ENCODE measurements at places on chromosomes 16 and 17.
A peak's percentile ranks its signal among the peaks of the same experiment; 100 is the strongest.

GRCh38 chr17:77096570-77097214 is 44.1 kb upstream of the SEC14L1 start:
- no peak for DNase-seq

DNA sequence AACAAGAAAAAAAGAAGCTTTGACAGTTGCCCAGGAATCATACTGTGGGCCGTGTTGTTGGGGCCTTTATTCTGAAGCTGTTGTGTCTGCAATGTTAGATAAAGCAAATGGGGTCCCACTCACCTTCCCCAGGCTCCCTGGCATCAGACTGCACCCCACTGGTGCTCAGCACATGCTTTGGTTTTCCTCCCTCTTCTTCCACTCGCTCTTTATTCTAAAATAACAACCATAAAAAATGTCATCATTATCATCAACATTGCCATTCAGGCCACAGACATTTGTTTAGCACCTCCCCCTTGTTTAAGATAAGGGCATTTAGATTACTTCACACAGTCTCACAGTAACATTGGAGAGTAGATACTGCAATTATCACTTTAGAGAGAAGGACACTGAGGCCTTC is 8.2 kb downstream of the MYLK3 start:
- no peak for DNase-seq

DNA sequence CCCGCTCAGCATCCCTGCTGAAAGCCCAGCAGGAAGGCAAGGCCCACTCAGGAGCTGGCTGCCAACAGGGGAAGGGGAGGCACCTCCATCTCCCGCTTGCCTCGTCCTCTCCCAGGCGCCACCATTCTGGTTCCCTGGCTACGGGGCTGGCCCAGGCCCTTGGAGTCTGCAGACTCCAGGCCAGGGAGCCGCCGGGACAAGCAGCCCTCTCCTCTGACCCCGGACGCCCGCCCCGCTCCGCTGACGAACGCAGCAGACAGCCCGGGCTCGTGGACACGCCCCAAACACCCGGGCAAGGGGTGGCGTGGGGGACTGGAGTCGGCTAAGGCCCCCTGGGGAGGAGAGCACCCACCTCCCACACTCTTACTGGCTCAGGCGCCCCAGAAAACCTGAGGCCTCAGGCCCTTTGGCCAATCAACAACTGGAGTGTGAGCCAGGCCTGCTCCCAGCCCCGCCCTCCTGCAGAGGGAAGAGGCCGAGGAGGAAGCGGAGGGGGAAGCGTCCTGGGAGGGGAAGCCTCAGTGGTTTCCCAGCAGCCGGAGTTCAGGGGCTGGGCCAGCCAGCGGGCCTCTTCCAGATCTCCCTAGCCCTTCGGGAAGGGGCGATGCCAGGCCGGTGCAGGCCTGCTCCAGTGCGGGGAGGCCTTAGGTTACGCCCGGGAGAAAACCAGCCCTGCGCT is 4.2 kb downstream of the MNT start:
- peak; percentile 46 for DNase-seq

DNA sequence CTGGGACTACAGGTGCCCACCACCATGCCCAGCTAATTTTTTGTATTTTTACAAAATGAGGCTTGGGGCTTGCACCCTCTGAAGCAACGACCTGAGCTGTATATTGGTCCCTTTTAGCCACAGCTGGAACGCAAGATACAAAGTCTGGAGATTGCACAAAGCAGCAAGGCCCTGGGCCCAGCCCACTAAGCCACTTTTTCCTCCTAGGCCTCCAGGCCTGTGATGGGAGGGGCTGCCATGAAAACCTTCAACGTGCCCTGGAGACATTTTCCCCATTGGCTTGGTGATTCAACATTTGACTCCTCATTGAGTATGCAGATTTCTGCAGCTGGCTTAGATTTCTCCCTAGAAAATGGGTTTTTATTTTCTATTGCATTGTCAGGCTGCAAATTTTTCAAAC is 69.2 kb downstream of the CYB561 start:
- no peak for DNase-seq

- DNase-seq = no peak
Measured at GRCh38 chr17:76199469-76199868, 40.8 kb downstream of the RNF157 start.

DNA sequence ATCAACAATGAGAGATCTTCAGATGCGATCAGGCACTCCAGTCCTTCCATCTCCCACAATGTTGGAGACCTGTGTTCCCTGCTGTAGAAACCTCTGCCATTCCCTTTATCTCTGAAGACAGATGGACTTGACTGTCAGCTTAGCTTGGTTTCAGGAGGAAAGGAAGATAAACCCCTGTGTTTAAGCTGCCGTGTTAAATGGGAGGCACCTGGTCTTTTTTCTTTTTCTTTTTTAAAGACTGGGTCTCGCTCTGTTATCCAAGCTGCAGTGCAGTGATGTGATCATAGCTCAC is 63.1 kb downstream of the USP22 start:
- no peak for DNase-seq

- no peak for DNase-seq
Measured at GRCh38 chr17:74369221-74369620, 1.9 kb downstream of the GPR142 start.

DNA sequence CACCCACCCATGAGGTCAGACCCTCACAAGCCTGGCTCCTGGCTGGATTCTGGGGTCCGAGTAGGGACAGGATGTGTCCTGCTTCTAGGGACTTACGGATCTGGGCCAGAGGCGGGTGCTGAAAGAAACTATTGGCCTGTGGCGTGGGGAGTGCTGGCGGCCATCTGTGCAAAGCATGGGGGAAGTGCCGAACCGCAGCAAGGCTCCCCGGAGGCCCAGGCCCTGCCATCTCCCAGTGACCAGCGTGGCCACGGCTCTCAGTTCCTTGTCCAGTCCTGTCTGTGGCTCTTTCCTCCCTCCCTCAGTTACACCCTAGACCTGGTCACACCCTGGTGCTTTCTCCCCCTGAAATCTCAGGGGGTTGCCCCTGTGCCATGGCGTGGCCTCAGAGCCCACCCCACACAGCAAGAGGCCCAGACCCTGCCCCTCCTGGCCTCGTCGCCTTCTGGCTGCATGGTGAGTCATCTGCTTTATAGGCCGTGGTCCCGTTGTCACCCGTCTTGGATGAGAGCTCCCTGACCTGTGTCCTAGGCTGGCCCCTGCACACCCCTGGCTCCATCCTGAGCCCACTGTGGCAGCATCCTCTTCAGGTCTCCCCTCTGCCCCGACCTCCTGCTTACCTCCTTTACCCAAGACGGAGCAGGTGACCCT is 54.5 kb downstream of the PRMT7 start:
- DNase-seq = no peak

GRCh38 chr17:16354585-16354984 is 1.3 kb upstream of the CENPV start:
- no peak for DNase-seq

DNA sequence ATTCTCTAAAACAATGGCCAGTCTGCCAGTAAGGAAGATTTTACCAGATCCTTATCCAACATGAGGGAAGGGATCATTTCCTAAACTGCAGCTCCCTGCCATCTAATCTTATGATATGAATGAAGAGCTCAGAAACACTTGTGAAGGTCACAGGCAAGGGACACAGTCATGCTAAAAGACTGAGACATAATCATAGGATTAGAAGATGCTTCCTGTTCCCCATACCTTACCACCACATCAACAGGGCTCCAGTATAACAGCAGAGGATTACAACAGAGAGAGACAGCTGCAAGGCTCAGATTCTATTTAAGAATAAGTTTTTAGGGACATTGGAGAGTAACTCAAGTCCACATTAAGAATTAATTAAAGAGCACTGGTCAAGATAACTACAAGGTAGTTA is 93.3 kb downstream of the BRIP1 start:
- no peak for DNase-seq

DNA sequence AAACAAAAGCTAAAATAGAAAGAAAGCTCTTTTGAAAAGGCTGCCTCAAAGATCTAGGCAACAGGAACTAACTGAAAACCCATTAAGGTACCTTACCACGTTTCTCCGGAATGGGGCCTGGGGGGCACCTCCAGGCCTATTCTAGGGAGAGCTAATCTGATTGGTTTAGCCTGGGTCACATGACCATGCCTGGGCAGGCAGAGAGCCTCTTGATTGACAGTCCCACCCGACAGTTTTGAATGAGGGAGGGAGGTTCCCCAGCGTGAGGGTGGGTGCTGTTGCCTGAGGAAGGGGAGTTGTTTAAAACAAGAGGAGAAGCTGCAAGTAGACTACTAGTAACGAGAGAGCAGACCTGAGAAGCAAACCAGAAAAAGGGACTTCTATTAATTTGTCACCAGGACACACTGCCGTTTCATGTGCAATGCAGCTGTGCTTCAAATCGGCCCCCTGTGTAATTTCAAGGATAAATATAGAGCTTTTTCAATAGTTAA is 143.4 kb upstream of the HS3ST2 start:
- no peak for DNase-seq

DNA sequence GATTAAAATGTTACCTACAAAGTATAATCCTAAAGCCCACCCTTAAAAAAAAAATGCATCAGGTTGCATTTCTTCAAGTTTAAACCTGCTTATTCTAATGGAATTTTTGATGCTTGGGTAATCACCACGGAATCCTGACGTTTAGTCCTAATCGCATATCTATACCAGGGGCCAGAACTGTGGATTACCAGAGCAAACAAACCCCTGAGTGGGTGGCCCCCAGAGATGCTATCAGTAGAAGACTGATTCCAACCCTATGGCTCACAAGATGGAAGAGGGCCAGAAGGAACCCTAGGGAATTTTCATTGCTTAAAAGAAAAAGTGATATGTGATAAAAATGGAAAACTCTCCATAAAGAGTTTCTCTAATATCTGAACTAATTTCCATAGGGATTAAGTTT is 152.2 kb upstream of the NOG start:
- no peak for DNase-seq

GRCh38 chr17:75894049-75894733 is 2.6 kb downstream of the TRIM65 start:
- no peak for DNase-seq

- DNase-seq = no peak
Measured at GRCh38 chr16:17056666-17057065, 414.1 kb downstream of the XYLT1 start.

DNA sequence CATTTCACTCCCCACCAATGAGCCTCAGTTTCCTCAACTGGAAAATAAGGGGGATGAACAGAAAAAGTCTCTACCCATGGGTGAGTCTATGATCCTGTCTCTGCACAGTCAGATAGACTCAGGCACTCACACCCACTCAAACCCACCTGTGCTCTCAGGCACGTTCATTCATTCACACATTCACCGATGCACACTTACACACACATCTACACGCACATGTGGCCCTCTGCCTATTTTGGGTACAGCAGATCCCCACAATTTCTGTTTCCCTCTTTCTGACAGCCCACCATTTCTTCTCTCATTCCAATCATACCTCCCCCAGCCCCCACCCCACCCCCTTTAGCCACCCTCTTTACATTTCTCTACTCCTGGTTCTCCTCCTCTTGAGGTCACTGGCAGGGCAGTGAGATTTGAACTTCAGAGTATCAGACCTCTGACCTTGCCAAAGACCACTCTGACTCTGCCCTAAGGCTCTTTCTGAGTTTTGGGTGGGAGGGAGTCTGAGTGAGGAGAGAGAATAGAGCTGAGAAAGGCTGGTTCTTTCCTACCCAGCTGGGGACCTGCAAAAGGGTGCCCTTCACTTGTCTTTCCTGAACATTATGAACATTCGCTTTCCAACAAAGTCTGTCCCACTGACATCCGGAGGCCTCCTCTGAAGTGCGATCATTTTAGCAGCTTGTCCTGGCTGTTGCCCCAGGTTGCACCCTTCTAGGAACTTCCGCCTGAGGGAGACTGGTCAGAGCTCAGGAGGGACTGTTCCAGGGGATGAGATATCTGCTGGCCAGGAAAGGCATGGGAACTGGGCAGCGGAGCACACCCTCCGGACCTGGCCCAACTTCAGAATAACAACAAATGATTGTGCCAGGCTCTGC is 10.1 kb upstream of the COL1A1 start:
- no peak for DNase-seq

- no peak for DNase-seq
Measured at GRCh38 chr17:17937201-17937853, 34.9 kb downstream of the TOM1L2 start.

DNA sequence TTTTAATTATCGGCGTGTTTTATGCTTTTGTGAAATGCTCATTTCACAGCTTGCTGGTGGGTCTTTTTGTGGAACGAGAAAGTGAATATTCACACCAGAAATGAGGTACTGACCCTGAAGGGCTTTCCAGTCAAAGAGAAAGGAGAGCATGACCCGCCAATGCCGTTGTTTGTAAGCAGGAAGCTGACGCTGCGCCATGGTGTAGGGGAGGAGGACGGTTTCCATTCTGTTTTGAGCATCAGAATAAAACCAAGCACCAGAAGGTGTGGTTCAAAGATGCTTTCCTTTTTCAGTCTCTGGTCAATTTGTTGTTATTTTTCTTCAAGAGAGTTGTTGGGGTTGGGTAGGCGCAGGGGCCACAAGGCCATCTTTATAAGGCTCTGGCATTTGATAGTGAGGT is 669.3 kb downstream of the WWOX start:
- DNase-seq = no peak

DNA sequence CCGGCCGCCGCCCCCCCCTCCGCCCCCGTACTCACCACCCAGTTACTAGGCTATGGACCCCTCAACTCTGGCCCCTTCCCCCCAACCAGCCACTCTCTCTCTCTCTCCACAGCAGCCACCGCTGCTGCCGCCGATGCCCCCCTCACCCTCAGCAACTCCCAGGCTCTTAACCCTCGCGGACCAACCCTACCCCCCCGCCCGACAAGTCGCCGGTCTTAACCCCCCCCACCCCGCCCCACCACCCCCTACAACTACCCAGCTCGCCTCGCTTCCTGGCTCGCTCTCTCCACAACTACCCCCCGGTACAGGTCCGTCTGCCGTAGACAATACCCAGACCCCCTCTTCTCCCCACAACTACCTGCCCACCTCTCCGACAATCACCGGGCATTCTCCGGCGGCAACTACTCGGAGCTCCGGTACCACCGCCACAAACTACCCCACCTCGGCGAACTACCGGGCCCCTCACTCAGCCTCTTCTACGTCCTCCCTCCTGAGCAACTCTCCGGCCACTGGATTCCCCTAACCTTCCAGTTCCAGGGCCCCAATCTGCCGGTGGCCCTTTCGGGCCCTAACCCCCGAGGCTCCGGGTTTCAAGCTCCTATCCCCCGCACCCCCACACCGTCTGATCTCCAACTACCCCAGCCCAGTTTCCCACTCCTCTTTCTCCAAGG is 702 bp downstream of the PHF23 start:
- no peak for DNase-seq

GRCh38 chr17:39239640-39240314 is 14.0 kb upstream of the STAC2 start:
- peak; percentile 88 for DNase-seq
